ENCODE measurements at places on chromosomes 6 and 20.

DNA sequence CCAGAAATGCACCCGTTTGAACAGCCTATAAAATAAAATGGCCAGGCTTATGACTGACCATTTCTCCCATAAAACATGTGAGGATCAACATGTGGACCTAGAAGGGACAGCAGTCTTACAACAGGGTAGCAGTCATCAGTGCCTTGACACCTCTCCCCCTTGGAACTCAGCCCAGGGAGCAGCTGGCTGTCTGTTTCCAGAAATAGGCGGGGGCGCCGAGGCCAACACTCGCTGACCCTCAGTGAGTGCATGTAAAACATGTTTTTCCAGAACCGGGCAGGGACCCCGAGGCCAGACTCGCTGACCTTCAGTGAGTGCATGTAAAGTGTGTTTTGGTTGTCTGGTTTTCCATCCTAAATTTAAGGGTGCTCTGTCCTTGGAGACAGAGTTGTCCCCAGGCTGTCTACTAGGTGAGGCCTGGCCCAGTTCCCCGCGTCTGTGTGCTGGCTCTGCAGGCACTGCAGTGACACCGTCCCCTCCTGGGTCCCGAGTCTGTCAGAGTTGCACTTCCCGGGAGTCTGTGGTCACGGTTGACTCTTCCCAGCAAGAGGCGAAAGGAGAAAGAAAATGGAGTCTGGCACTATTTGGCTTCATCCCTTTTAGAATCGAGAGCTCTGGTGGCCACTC lies 19.8 kb upstream of the ADRM1 start:
- no peak for DNase-seq

DNA sequence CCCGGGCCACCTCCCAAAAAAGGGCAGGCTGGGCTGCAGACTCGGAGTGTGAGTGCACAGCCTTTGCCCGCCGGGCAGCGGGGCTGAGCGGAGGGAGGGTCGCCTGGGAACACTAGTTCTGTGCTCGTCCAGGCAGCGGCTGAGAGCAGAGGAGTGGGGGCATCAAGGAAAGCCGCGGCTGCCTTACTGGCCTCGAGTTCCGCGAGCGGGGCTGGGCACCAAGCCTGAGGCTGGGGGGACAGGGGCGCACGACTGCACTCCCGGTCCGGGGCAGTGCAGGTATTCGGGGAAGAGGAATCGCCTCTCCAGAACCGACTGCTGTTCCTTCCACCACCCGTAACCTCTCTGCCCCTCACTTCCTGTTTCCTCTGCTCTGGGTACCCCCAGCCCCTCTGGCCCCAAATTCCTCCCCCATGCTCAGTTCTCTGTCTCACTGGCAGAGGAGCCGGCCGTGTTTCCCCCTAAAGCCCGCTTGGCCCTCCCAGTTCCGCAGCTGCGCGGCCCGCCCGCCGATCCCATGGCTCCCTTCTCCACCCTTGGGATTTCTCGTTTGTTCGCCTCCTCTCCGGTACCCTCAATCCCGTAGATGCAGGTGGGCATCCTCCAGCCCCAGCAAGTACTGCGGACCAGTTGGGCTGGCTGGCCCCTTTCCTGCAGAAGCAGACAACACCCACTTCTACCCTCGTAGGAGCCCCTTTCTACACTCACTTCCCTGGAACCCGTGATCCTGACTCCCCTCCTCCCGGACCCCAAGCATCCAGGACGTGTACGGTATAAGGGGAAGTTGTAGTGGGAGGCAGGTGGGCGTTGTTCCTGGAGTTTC lies 5.1 kb downstream of the RING1 start:
- no peak for DNase-seq

DNA sequence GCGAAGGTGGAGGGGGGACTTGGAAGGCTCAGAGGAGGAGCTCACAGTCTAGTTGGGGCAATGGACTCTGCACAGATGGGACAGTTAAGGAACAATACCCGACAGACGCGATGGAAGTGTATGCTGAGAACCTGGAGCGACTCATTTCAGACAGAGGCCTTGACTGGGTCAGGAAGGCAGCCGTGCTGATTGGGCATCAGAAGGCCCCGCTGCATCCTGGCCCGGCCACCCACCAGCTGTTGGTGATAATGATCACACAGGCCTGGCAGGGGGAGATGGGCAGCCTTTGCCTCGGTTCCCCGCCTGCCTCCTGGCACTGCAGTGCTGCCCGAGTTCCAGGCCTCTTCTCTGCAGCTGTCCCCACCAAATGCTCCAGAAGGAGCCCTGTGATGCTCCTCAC lies 62.4 kb downstream of the MDGA1 start:
- no peak for DNase-seq

GRCh38 chr6:27868311-27868710 lies 43.9 kb downstream of the OR2B2 start:
- DNase-seq: no peak

DNA sequence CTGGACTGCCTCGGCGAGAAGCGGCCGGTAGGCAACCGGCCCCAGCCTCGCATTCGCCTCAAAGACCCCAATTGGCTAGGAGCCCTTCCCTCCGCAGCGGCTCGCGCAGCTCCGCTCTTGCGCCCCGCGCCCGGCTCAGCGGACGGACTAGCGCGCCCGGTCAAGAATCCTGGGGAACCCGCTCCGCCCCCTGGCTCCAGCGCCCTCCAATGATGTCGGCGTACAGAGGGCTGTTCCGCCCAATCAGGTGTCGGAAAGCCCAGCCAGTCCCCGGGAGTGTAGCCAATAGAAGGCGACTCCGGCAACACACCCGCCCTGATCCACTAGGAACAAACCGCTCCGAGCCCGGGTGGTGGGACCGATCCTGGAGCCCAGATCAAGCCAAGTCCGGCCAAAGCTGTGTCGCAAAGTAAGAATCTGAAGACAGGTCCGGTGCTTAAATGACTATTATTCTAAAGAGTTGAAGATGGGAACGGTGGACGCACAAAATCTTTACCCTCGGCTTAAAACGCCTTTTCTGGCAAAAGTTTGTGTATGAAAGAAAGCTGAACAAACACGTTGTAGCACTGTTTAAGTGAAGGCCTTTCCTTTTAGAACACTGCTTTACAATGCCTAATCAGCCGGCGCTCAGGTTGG lies 132.2 kb downstream of the OGFRL1 start:
- DNase-seq: no peak

DNA sequence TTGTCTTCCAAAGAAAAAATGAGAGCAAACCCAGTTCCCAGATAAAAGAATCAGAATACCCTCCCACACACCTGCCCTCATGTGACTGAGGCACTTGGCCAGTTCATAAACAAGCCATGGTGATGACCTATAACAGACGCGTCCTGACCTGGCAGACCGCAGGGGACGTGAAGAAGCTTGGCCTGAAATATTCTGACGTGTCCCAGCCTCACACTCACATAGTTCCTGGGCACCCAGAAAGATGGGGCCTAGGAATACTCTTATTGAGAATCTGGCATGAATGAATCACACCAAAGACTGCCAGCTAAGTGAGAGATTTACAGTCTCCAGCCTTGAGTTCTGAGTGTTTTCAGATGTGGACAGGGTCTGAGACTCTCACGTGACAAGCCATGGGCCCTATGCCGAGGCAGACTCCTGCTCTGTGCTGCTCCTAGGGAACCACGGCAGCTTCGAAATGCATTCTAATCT lies 17.2 kb upstream of the MAP3K4 start:
- no peak for DNase-seq

DNA sequence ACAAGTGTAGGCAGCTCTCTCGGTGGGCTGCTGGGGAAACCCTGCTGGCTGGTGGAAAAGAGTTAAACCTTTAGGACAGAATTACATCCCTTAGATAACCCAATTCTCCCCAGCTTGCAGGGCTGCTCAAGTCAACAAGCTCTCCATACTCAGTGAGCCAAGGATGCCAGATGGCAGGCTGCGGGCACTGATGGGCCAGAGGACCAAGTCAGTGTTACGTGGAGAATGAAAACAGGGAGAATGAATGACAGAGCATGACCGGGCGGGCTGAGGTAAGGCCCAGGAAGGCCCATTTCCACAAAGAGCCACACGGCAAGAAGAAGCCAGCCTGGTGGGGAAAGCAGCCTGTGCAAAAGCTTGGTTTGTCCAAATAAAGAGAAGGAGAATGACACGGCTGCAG lies 58.7 kb upstream of the CD93 start:
- DNase-seq: no peak

DNA sequence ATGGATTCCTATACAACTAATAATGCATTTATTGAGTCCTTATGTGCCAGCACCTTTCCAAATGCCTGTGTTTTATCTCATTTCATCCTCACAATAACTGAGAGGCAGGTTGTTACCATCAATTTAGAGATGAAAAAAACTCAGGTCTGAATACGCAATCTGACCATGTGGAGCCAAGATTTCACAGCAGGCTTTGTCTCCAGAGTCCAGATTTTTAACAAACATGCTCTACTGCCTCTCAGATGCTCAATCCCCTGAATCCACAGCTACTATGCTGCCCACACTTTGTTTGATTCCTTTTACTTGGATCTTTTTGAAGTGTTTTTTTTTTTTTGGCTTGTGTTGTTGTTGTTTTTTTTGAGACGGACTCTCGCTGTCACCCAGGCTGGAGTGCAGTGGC lies 46.8 kb downstream of the B4GALT5 start:
- no peak for DNase-seq

DNA sequence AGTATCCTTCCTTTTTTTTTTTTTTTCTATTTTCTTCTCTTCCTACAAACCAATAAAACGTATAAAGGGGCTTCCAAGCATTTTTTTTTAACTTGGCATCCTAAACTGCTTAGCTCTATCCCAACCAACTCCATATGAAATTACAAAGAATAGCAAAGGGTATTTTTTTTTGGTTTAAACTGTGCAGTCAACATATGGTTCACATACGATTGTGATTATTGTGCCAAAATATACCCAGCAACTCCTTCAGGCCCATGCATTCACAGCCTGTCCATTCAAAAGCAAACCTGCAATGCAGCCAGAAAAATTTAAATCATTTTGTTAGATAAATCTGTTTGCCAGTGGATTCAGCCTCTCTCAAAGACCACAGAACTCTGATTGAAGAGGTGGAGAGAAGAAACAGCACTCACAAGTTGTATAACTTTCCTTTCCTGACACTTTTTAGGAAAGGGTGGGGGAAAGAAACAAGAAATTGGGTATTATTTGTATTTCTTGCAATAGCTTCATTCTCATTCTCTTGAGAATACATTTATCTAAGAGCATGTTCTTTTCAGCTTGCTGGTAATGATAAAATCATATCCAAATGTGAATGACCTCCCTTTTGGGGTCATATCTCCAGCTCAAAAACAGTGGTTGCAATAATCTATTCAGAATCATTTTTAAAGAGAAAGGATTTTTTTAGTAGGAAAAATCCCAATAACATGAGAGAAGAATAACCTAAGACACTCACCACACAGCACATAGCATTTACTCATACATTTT lies 701.3 kb upstream of the CHD6 start:
- DNase-seq: no peak

DNA sequence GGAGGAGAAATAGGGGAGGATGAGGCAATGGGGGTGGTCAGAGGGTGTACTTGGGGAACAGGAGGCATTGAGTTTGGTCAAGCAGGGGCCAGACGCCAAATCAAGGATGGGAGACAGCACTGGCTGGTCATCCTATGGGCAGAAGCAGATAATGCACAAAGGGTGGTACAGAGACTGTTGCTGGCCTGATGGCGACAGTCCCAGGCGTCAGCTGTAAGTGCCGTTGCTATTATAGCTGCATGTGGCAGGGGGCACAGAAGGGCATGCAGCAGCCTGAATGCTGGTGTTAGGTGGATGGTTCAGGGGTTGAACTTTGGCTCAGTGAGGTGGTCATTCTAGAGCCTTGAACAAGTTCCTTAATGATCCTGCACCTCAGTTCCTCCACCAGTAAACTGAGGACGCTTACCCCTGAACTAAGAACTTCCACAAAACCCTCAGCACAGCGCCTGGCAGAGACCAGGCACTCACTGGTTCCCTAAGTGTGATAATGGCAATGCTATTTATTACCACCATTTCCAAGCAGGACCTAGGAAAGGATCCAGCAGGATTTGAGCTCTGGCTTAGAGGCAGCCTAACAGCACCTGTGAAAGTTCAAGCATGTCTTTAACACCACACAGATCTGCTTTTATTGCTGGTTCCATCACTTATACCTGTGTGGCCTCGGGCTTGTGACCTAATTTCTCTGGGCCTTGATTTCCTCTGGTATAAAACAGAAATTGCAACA lies 162.7 kb downstream of the INSM1 start:
- DNase-seq: no peak

DNA sequence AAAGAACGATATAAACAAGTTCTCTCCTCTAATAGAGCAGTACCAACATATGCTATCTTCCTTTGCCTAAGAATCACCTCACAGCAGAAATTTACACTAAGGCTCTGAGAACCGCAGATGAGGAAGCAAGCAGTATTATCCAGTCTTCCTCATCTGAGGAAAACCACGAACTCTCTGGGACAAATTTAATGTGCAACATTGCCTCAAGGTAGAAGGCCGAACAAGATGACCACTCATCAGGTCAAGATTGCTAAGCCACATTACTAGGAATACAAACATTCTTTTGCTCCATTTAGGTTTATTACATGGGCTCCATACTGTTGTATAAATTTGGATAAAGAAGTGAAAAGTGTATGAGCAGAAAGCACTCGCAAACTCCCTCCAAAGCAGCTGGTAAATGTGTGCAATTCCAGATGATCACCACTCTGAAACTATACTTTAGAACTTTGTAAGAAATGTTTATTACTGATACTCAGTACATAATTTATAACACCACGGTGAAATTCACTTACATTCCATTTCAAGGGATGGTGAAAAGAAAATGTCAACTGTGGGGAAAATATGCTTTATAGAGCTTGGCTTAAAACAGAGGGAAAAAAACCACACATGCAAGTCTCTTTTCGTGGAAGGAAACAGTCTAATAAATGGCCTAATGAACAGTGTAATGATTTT lies 398.4 kb downstream of the BTBD9 start:
- no peak for DNase-seq

DNA sequence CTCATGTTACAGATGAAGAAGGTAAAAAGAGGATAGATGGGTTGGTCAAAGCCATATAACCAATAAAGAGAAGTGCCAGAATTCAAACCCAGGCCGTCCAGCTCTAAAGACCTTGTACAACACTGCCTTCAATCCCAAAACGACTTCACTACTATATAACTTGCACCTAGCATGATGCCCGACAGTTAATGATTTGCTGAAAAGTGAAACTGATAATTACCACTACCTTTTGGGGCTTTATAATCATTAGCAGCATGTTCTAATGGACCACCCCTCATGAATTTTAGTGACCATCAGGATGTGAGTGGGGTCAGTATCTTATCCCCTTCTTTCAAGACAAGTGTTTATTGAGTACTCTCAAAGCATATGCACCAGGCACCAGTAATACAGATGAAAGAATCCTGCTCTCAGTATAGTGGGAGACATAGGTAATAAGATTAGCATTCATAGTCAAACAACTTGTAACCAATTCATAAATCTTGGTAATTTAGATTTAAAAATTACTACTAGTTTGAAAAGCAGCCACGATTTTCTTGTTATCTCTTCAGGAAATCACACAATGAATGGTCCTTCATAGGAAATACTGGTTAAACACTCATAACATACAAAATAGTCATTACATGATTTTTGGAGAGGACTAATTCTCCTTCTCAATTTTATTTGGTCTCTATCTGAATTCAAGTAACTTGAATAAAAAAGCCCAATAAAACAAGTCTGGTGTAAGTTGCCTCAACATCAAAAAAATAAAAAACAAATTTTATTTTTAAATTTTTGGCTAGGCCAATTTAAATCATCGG lies 98.0 kb downstream of the EPB41L2 start:
- DNase-seq: no peak

- DNase-seq: no peak
Observed at GRCh38 chr6:26175428-26176181, 88.4 kb downstream of the HFE start.
